ENCODE measurements at places on chromosomes 5 and 9.

DNA sequence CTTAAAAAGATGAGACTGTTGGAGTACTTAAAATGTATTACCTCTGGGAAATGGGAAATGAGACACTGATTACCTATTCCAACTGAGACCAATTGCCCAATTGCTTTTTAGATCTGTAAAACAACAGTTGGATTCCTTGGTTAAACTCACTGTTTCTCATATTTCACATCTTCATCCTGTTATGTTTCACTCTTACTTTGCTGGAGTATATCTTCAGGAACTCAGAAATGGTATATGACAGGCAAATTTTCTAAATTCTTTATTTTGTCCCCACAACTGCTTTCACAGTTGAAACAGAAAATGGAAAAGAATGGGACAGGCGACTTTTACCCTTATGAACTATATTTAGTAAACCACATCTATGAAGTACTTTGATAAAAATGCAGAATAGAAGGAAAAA lies 8.7 kb upstream of the CETN3 start:
- DNase-seq = no peak

- DNase-seq = no peak
Measured at GRCh38 chr5:10546186-10546585, 17.7 kb upstream of the ANKRD33B start.

DNA sequence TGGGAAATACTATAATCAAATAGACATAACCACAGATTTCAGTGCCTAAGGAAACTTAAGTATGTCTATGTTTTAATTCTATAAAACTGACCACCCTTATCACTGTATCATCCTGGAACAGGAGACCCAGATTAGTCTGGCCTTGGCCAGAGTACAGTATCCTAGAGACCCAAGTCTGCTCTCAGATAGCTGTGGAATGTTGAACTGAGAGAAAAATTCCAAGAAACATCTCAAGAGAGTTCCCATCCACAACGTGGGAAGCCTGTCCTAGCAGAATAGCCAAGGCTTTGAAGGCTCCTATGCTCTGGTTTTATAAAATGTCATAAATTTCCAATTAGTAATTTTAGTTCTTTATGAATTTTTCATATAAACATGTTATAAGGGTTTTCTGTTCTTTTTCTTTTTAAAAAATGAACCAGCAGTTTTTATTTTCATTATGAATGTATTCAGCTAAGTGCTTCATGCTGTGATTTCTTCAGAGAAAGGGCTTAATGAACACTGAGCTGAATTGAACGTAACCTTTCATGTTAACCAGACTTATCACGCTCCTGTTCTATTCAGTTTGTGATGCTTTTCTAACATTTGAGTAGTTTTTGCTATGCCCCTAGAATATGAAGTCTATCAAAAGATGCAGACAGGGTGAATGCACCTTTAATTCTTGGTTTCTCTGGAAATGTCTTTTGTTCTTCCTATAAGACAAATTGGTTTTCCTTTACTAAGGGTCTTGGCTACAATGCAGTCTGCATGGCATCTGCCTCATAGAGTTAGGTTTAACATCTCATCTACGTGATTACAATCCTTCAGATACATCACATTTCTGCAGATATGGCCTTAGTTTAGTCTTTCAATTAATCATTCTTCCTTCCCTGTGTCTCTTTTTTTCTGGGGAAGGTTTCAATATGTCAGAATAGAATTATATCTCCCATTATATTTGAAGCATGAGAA lies 230.8 kb downstream of the CYLC2 start:
- DNase-seq = no peak

DNA sequence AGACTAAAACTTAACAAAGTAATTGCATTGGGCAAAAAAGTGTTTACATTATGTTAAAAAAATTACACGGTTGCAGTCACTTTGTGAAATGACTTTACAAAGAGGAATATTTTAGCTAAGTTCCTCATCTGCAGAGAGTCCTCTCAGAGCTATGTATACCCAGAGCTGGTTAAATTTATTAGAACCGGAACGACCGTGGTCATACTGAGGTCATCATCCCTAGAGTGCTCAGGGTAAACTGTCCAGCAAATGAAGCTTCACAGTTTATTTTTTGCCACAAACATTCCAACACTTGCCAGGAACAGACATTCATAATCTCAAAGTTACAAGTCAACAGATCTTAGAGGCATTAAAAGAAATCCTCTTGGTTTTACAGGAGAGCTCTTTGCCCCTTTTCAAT lies 897 bp downstream of the ROPN1L start:
- no peak for DNase-seq

- no peak for DNase-seq
Measured at GRCh38 chr5:88665750-88666215, 217.2 kb downstream of the MEF2C start.

GRCh38 chr9:136044207-136044970 lies 50.7 kb downstream of the NACC2 start:
- no peak for DNase-seq

DNA sequence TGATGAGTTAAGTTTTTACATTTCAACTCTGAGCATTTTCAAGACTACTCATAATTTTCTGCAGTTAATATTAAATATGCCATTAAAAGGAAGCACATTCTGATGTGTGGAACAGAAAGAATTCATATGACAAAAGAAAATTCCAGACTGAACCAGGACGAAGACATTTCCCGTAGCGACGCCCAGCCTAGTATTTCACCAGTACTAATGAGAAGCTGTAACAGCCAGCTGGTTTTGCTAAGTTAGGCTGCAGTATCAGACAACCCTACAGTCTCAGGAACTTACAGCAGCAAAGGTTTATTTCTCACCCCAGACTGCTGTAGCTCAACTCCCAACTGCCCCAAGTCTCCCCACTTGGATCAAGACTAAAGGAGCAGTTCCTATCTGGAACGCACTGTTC lies 91.6 kb downstream of the TMEM174 start:
- no peak for DNase-seq

DNA sequence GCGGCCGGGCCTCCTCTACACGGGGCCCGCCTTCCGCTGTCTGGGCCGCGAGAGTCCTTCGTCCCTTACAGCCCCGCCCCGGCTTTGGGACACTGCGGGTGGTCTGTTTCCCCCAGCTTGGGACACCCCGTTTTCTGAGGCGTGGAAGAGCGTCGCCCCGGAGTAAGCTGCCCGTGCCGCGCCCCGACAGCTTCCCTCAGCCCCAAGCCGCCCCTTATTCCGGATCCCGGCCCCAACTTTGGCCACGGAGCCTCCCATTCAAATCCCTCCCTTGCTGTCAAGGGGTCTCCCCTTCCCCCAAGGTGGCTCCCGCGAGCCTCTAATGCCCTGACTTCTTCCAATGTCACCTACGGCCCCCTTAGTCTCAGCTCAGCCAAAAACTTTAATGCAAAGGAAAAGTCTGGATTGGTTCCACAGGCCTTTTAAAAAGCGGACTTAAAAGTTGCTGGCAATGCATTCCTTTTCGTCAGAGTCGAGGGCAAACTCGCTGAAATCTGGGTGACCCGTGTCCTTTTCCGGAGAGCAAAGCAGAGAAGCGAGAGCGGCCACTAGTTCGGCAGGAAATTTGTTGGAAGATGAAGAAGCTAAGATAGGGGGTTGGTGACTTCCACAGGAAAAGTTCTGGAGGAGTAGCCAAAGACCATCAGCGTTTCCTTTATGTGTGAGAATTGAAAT lies 19.8 kb downstream of the EXOSC2 start:
- DNase-seq = no peak

DNA sequence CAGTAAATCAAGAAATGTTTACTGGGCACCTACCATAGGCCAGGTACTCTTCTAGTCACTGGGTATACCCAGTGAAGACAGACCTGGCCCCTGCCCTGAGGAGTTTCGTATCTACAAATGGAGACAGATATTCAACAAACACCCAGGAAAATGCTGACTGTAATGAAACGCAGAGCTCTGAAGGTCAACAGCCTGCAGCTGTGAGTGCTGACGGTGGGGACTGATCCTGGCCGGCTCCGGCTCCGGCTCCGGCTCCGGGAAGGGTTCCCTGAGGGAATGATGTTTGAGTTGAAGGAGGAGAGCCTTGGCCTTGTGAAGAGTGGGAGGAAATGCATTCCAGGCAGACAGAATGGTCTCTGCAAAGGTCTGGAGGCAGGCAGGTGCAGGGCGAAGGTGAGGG lies 23.1 kb downstream of the FGFR4 start:
- no peak for DNase-seq

DNA sequence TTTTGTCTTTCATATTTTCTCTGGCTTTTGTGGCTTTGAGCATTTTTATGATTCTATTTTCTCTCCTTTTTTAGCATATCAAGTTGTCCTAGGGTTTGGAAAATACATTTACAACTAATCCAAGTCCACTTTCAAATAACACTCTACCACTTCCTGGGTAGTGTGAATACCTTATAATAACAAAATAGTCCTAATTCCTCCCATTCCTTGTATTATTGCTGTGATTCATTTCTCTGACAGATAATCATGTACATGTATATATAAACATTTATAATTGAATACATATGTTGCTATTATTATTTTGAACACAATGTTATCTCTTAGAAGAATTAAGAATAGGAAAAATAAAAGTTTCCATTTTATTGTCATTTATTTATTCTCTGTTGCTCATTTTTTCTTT lies 14.9 kb upstream of the ADAM19 start:
- no peak for DNase-seq

DNA sequence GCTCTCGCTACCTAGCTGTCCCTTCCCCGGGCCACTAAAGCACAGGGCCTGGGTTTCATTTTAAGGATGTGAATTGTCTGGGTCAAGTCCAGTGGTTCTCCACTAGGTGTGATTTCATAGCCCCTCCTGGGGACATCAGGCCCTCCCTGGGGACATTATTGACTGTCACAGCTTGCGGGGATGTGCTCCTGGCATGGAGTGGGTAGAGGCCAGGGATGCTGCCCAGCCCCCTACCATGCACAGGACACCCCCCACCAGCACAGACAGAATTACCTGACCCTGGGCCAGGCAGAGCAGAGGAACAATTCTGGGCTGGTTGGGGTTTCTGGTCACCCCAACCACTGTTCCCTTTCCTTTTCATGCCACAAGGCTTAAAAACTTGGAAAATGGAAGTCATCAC lies 4.1 kb downstream of the FAM78A start:
- no peak for DNase-seq

GRCh38 chr5:139799359-139799758 lies 3.8 kb downstream of the PSD2 start:
- no peak for DNase-seq

- no peak for DNase-seq
Measured at GRCh38 chr9:112193572-112194288, 18.6 kb upstream of the SUSD1 start.

DNA sequence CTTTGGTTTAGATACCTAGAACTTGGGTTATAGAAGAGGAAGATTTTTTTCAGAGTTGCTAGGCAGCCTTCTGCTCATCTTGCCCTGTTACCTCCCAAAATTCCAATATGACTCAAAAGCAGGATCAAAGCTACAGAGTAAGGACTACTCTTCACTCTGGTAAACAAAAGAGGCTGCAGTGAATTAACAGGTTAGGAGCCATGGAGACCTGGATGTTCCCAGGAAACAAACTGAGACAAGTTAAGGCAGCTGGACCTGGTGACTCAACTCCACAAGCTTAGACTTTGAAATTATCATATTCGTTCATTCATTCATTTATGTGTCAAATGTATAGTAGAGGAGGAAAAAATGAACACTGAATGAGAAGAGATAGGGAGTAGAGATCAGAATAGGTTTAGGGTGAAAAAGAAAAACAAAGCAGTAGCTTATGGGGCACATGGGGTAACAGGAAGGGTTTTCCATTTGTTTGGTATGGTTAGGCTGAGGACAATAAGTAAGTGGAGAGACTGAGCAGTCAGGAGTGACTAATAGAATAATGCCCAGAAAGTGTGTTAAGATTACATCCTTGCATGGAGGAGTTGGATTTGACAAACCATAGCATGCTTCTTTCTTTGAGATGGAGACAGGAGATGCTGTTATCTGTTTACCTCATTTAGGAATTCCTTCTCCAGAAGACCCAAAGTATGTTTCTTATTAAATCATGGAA lies 464.0 kb upstream of the ZNF608 start:
- DNase-seq = no peak

DNA sequence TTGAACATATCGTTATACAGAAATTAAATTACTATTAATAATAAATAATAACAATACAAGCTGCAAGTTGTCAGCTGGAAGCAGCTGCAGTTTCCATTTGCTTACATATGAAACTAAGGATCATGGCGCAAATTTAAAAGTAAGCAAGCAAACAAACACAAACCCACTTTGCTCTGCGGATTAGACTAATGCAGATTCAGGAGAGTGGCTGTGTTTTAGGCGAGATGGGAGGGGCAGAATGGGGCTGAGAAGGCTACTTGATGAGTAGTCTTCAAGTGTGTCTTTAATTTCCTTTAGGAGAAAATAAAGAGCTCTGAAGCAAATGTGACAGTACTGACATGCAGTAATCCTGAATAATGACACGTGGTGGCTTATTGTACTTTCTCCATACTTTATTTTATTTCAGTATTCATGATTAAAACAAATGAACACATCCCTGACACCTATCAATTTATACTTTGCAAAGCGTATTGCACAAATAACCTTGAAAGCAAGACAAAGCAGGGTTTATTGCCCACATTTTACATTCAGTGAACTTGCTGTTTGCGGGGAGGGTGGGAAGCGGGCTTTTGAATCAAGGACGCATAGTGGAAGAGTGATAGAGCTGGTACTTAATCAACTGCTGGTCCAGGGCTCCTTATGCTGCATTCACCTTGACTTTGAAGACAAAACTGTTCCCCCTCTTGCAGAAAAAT lies 221.4 kb upstream of the TRIM32 start:
- no peak for DNase-seq

- no peak for DNase-seq
Measured at GRCh38 chr5:73292816-73293459, 119.9 kb downstream of the TMEM174 start.

GRCh38 chr5:62974623-62975022 lies 396.0 kb downstream of the LRRC70 start:
- no peak for DNase-seq

GRCh38 chr5:104815212-104815611 lies 1252.6 kb upstream of the NUDT12 start:
- DNase-seq = no peak

- no peak for DNase-seq
Measured at GRCh38 chr9:92950359-92950955, 3.1 kb downstream of the FGD3 start.

- DNase-seq = no peak
Measured at GRCh38 chr5:122844910-122845228, 544 bp upstream of the SNX24 start.

GRCh38 chr5:102583276-102584124 lies 84.7 kb upstream of the SLCO6A1 start:
- no peak for DNase-seq

GRCh38 chr5:79642210-79642609 lies 30.0 kb downstream of the TENT2 start:
- no peak for DNase-seq
